BJ (cell line): ENCODE measurements at places on chromosomes 5 and 9.

DNA sequence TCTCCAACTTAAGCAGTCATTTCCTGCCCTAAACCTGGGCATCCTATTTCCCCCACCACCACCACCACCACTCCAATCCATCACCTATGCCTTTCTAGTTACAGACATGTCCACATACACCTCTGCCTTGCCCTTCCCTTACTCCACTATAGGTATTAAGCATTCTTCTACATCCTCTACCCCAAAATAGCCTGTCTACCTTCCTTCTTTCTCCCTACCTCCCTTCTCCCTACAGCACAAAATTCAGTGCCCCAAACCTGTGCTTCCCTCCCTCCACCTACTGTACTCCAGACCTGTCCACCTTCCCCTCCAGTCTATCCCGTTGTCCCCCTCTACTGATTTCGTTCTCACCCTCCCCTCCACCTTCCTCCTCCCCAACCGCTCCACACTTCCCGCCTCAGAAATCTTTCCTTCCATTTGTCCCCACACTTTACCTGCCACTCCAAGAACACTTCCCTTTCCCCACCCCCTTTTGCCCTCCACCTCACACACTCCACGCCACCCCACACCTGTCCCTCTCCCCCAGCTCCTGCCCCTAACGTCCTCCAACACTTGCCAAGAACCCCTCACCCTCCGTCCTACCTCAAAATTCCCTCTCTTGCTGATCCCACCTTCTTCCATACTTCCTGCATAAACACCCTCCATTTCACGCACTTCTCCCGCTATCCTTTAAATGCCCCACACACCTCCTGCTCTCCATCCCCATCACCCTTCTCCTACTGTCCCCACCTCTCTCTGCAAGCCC, 1.6 kb downstream of the STRBP start:
- no peak for DNase-seq

DNA sequence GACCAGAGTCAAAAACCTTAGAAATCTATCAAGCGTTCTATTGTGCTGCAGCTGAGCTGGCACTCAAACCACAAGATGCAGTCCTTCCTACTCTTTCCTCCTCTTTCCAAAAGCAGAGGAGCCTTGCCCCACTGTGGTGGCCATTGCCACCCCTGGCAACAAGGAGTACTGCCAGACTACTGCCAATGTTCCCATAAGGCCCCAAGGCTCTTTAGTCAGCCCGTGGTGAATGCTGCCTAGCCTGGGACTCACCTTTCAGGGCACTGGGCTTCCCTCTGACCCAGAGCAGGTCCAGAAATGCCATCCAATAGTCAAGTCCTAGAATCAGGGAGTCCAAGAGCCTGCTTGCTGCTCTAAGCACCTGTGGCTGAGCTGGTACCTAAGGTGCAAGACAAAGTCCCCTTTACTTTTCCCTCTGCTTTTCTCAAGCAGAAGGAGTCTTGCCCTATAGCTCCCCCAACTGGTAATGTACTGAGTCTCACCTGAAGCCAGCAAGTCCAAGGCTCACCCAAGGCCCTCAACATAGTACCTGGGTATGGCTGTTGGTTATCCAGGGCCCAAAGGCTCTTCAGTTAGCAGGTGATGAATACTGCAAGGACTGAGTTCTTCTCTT, 219.4 kb downstream of the ATPSCKMT start:
- no peak for DNase-seq

GRCh38 chr9:91157883-91158282, 203.8 kb downstream of the AUH start:
- DNase-seq = no peak

DNA sequence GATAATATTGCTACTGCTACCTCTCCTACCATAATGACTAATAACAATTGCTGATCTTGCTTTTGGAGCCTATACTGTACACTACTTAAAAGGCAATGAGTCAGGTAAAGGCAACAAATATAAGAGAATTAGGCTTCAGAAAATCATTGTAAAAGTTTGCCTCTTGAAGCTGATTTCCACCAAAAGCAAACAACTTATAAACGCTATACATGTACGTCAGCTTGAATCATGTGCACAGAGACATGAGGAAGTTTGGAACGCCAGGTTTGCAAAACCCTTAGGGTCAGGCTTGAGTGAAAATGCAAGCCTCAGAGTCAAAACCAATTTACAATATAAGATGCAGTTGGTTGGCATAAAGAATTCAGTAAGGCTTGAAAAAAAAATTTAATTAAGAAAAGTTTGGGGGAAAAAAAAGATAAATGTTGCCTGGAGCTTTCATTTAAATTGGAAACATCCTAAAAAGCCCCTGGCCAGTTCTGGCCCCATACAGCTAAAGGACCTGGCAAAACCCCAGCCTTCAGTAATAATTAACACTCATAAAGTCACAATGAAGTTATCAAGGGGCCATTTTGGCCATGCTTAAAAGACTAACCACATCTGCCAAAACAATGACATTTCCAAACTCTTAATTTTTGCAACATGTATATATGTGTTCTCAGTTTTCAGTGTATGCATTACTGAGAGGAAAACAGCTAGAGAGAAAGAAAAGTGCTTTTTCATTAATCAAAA, 181.0 kb upstream of the NFIL3 start:
- no peak for DNase-seq

- no peak for DNase-seq
Measured at GRCh38 chr9:14932231-14932630, 22.0 kb upstream of the FREM1 start.

GRCh38 chr9:16085167-16085726, 532.4 kb downstream of the CCDC171 start:
- no peak for DNase-seq
